SK-N-SH treated with all-trans-retinoic acid at 6 μM for 48 hours (cell line): ENCODE measurements at places on chromosomes 12 and 14.

GRCh38 chr12:29703528-29703927 lies 80.2 kb downstream of the TMTC1 start:
- no peak for ATAC-seq

GRCh38 chr12:102528111-102528510 lies 47.7 kb upstream of the IGF1 start:
- no peak for ATAC-seq

GRCh38 chr14:32366256-32366879 lies 37.3 kb downstream of the AKAP6 start:
- peak; percentile 84 for ATAC-seq

- ATAC-seq: no peak
Observed at GRCh38 chr12:13383379-13383778, 186.9 kb downstream of the EMP1 start.

- ATAC-seq: no peak
Observed at GRCh38 chr14:24840204-24840893, 206.4 kb upstream of the GZMB start.

- ATAC-seq: peak; percentile 20
Observed at GRCh38 chr12:113246478-113247122, 25.3 kb downstream of the TPCN1 start.

DNA sequence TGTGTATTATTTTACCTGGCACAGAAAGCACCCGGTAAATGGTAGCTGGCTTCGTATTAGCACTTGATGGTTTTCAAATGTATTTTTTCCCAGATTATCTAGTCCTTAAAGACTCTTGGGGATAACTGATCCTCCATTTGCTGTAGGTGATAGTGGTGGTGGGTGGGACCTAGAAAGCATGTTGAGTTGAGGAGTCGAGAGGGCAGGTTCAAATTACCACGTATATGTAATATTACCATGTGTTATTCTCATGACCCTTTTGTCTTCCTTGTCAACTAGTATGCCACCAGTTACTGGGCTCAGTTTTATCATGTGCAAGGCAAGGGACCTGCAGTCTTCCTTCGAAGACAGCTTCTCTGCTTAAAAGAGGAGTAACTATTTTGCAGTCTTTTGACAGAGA lies 1.8 kb downstream of the GLRX5 start:
- ATAC-seq: no peak

DNA sequence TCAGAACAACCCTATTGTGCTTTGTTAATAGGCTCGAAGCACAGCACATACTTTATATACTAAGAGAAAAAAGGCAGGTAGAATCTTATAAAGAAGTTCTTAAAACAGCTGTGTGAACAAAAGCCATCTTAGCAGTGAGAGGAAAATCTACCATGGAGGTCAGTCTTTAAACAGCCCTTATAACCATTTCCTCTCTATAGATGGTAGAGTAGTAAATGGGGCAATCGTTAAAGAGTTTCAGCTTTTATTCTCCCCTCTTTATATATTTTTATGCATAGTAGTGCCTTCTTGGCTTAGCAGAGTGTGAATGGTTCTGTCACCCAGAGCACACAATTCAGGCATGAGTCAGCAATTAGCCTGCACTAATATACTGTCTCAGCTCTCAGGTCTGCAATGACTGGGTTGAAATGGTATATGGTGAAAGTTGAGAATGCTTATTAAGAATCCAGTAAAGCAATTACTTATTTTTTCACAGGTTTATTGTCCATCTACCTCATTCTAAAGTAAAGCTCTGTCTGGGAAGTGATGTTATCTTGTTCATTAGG lies 305.0 kb downstream of the NELL2 start:
- ATAC-seq: no peak

DNA sequence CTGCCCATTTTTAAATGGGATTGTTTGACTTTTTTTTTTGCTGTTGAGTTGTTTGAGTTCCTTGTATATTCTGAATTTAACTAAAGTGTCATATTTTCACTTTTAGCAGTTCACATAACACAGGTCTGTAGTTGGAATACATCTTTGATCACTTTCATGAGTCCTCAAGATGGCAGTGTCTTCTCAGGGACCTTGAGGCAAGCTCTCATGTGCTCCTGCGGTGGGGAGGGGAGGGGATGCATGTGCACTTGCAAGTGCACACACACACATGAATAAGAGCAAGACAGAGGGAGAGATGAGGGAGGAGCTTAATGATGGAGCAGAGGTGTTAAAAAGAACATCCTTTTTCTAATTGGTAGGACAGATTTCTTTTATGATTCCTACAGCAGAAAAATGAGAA lies 291.4 kb upstream of the OR4E1 start:
- no peak for ATAC-seq

- no peak for ATAC-seq
Observed at GRCh38 chr12:52206304-52207040, 14.7 kb upstream of the KRT80 start.

- no peak for ATAC-seq
Observed at GRCh38 chr14:76829013-76829365, 2.8 kb downstream of the LRRC74A start.

DNA sequence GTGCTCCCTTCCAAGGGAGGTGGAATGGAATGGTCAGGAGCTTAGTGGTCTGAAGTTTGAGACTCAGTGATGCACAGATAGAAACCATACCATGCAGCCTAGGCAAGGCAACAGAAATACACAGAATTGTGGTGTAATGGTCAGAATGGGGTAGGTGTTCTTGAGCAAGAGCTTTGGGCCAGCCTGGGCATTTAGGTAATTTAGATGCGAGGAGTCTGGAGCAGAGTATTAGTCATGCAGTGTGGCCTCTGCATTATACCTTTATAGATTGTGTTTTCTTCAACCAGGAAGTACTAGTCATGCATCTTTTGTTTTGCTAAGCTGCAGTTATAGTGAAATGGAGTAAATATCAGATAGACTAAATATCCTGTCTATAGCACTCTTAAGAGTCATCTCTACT lies 118.3 kb downstream of the DAAM1 start:
- ATAC-seq: no peak

DNA sequence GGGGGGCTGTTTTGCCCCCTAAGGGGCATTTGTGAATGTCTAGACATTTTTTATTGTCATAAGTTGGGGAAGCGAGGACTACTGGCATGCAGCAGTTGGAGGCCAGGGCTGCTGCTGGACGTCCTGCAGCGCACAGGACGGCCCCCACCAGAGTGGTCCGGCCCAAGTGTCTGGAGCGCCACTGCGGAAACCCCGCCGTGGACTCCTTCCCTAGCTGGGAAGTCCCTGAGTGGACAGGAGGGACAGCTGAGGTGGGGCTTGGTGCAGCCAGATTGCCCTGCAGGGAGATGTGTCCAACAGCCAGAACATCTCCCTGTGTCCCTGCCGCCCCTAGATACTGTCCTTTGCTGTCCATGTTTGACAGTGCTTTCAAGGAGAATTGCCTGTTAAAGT lies 5.5 kb downstream of the CKB start:
- ATAC-seq: no peak

GRCh38 chr12:118060301-118061010 lies 523 bp downstream of the WSB2 start:
- peak; percentile 8; the same call in 1 of the 3 replicates for ATAC-seq

DNA sequence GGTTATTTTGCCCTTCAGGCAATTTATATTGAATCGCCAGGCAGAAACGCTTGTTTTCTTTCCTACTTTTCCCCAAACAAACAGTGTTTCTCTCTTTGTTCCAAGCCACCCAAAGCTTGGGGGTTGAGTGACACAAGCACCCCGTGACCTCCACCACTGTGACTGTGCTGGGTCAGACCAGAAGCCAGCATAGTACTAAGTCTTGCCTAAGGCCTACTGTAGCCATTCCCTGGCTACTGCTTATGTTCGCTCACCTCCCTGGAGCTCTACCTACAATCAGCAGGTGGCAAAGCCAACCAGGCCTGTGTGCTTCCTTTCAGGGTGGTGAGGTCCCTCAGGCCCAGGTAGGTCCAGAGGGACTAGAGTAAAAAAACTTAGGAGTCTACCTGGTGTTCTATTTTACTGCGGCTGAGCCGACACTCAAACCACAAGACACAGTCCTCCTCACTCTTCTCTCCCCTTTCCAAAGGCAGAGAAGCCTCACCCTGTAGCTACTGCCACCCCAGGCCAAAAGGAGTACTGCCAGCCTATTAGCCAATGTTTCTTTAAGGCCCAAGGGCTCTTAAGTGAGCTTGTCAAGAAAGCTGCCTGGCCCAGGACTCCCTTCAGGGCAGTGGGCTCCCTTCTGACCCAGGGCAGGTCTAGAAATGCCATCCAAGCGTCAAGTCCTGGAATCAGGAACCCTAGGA lies 411.8 kb upstream of the MIS18BP1 start:
- ATAC-seq: peak; percentile 45; the same call in 1 of the 3 replicates
